ENCODE measurements at places on chromosomes 12 and 14. TPM values are rescaled to one million over a fixed set of nuclear protein-coding genes. Genes with fewer than 3 reads are reported as not detected.

DNA sequence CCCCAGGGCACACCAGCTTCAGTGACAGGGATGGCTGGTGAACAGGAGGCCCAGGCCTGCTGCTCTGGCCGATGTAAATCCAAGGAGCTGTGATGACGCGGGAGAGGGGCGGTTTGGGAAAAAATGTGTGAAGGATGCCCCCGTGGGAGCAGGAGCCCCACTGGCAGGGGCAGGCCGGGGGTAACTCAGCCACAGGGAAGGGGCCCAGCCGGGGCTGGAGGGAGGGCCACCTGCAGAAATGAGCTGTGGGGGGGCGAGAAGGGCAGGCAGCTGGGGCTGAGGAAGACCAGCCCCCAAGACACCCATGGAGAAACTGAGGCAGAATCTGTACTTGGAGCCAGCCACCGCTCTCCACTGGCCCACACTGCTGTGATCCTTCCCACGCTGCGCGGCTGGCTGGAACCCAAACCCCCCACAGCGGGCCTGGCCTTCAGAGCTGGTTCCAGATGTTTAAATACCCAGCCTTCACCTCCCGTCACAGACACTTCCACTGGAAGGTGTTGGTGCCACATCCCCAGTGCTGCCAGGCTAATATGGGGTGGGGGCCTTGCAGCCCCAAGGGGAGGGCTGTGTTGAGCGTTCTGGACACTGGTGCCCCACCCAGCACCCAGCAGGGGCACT, 28.5 kb upstream of the ANKRD9 start:
- no peak for DNase-seq

DNA sequence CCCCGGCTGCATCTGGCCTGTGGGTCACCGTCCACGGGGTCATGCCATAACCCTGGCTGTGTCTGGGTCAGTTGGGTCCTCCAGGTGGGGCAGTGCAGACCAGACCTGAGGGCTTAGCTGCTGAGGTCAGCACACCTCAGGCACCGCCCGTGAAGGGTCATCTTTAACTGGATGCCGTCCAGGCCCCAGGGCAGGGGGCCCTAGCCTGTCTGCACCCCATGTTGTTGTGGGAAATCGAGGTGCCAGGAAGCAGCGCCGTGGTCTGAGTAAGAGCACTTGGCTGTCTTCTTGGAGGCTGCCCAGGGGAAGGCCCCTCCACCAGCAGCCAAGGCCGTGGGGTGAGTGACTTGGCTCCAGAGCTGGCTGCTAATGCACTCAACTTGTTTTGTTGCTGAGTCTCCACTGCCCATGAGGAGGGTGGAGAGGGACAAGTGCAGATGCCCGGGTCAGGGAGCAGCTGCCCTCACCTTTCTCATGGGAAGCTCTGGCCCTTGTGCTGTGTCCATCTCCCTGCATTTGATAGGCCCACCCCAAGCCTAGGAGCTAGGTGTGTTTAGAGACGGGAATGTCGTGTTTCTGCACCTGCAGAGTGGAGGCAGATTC, 317.2 kb downstream of the TMEM121 start:
- DNase-seq, result no peak

- DNase-seq, result no peak
These were observed 121.0 kb downstream of the SCARB1 start for GRCh38 chr12:124742678-124743077.

GRCh38 chr14:95024380-95024779, 132.9 kb downstream of the DICER1 start:
- no peak for DNase-seq

DNA sequence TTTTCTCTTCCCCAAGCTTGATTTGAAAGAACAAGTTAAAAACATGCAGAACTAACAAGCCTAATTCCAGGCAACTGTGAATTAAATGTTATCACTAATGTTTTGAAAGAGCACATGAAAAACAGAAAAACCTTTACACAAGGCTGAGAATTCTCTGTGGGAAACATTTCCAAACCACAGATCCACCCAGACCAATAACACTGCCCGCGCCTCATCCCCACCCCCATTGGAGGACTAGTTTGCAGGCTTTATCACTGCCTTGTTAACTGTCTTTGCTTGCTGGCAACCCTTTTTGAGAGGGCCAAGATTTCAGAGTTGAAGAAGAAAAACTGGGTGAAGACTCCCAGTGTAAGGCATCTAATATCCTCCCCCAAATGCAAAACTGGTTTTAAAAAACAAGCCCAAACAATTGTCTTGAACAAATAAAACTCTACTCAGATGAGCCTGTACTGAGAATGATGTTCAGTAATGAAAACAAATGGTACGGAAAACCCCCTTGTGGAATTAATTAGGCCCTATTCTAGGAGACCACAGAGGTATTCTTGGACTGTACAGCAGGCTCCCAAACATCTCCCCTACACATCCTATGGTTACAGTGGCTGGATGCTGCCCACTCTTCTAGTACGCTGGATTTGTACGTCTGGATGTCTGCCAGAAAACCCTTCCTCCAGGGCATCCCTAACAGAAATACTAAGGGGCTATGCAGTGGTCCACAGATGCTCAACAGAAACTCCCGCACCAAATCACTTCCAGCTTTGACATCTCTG, 5.8 kb downstream of the MAX start:
- peak; percentile 88 for DNase-seq

GRCh38 chr14:73749706-73750530, 35.7 kb upstream of the PNMA1 start:
- DNase-seq, result no peak

- DNase-seq, result peak; percentile 45
These were observed 61.0 kb upstream of the PPFIA2 start for GRCh38 chr12:81819991-81820633.

DNA sequence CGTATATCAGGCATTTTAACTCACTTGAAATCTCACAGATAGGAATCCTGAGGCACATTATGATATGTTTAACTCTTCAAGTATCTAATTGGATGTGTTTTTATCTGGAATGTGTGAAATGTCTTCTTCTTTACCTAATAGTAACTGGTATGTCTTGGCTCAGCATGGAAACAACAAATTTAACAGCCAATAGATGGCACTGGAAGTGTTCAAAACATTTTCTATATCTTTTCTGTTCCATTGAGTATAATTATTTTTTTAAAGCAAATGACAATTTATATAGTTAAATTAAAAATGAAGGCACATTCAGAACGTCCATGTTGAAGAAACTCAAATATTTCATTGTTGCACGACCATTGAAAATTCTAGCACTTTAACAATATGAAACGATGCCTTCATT, 164.6 kb upstream of the SLC16A7 start:
- DNase-seq, result no peak

- DNase-seq, result no peak
These were observed 15.0 kb downstream of the FERMT2 start for GRCh38 chr14:52935833-52936232.

DNA sequence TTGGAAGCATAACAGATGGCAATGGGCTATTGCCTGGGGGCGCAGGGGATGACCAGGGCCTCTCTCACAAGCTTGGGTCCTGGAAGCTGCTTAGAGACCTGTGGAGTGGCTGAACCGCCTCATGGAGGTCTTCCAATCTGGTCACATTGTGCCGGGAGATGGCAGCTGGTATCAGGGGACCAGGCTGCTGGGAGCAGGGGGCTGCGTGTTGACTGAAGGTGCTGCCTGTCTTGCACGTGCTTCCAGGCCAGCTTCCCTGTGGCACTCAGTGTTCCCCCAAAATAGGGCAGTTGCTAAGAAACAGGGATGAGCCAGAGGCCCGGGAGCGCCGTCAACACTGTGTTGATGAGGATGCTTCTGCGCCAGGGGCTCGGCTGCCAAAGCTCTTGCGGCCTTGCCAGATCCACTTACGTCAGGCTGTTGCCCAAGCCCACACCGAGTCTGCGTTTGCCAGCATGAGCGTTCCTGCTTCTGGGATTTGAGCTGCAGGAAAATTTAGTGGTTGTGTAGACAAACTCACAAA, 39.8 kb downstream of the ELK3 start:
- DNase-seq, result peak; percentile 82

DNA sequence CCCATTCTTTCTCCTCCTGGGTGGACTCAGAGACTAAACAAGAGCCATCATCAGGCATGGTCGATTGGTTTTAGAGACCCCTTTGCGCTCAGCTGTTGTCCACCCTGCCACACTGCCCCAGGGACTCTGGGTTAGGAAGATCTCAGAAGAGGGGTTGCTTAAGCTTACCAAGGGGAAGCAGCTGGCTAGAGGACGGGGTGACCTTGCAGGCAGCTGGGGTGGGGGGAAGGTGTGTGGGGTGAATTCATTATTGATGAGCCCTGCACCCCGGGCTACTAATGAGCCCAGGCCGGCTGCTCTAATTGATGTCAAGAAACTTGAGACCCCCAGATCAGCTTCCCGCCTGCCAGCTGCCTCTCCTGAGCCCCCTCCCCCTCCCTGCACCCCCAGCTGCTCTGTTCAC, 8.7 kb upstream of the ZNF385A start:
- no peak for DNase-seq

The SLC6A15 gene
- 0.43 TPM for total RNA-seq

The CEP170B gene
- 19.4 TPM for total RNA-seq

The P2RX7 gene
- 0.64 TPM for total RNA-seq

The TAS2R10 gene
- total RNA-seq, result 0.86 TPM

The SRRM4 gene
- total RNA-seq, result not detected

The GPR162 gene
- 2.6 TPM for total RNA-seq

The GZMB gene
- total RNA-seq, result not detected

The KLHL33 gene
- total RNA-seq, result 0.43 TPM

Data from fibroblast of villous mesenchyme (primary cell).